ENCODE measurements at places on chromosomes 11 and 22.

- no peak for DNase-seq
These were observed 21.9 kb downstream of the NEAT1 start for GRCh38 chr11:65444314-65445051.

DNA sequence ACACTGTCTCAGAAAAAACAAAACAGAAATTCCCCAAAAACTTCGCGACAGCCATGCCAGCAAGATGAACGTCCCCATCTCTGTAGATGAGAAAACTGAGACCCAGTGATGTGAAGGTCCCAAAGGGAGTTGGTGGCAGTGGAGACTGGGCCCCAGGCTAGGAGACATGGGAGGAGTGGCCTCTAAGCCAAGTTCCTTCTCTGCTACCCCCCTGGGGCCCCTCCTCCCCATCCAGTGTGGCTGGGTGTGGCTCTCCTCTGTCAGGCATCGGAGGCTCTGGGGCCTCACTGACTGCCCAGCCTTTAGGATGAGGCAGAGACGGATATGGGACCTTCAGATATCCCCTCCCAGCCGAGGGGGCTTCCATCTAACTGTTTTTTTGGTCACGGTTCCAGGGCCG, 9.8 kb downstream of the RELT start:
- DNase-seq = no peak

DNA sequence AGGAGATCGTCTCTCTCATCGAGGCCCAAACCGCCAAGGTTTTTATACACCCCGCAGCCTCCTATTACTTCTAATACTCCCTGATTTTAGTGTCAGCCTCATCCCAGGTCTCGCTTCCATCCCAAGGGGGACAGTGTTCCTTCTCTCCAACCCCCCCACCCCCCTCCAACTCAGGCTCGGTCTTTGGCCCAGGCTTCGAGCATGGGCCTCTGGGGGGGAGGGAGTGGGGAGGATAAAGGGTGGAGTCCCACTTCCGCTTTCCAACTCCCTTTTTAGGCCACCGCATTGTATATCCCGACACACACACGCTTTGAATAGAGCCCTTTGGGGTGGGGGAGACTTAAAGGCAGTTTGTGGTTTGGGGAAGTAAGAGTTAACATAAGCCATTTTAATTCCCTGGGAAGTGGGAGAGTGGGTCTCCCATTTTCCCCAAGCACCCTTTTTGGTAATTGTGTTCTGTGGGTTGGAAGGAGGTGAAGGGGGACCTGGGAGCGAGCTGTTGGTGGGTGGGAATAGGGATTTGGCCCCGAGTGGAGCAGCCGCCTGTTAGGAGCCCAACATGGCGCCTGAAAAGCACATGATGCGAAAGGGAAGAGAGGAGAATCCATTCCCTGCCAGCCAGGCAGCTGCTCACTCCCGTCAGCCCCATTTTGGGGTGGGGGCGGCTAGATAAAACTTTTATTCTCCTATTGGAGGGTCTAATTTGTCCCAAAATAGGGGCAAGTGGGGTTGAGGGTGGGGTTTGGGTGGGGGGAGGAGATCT, 844 bp downstream of the PCF11 start:
- DNase-seq = peak; percentile 48

GRCh38 chr11:129368889-129369672, 6.6 kb upstream of the BARX2 start:
- no peak for DNase-seq

DNA sequence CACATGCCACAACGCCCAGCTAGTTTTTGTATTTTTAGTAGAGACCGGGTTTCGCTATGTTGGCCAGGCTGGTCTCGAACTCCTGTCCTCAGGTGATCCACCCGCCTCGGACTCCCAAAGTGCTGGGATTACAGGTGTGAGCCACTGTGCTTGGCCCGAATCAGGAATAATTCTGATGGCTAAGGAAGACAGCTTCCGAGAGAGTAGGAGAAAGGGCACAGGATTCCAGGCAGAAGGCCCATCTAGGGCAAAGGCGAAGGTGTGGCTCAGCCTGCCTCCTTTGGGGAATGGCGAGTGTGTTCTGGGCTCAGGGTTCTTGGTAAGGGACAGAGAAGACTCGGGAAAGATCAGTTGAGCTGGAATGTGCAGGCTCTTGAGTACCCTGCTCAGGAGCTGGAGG, 1.6 kb upstream of the SYCE3 start:
- DNase-seq = no peak

DNA sequence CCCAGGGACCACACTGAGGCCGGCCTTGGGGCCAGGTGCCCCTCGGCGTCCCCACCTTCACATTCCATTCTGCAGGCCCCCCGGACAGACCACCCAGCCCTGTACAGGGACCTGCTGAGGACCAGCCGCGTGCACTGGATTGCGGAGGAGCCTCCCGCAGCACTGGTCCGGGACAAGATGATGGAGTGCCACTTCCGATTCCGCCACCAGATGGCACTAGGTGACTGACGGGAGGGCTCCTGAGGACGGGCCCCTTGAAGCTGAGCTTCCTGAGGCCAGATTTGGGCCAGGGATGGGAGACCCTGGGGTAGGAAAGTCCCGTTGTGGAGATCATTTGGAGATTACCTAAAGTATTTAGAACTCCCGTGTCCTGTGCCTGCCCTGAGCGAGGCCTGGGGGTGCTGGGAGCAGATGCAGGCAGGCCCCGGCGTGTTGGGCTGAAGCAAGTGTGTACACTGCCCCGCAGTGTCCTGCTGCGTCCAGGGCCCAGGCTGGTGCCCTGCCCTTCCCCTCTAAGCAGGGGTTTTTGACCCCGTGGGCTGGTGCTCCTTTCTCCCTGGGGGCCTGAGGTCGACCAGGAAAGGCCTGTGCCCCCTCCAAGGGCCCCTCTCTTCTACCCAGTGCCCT, 20.0 kb downstream of the TRMU start:
- peak; percentile 71 for DNase-seq

DNA sequence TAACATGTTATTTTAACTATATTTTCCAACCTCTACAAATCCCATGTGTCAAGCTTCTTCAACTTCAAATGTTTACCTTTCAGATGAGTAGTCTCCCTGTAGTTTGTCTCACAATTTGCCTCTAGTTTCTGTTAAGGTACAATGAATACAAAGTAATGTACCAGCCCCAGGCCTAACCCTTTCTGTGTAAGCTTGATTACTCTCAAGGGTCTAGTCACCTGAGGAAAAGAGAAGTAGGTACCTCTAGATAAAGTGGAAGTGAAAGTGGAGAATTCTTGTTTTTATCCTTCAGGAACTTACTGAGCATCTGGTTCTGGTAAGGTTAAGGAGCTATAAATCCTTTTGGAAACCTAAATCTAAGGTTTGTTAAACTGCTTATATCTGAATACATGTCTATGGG, at the start of gene OR51A7:
TSS of gene OR51A7 (plus strand) at position 300 of the 400 bp plus-strand sequence. CDS start 3,587 bp downstream, outside the sequence.
- DNase-seq = no peak

DNA sequence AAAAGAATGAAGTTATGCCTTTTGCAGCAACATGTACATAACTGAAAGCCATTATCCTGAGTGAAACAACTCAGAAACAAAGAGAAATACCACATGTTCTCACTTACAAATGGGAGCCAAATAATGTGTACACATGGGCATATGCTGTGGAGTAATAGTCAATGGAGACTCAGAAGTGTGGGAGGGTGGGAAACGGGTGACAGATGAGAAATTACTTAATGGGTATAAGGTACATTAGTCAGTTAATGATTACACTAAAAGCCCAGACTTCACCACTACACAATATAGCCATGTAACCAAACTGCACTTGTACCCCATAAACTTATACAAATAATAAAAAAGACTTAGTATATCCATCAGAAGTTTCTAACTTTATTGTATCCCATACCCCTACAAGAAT, 674.1 kb upstream of the ARHGAP42 start:
- no peak for DNase-seq

- no peak for DNase-seq
These were observed 37.1 kb downstream of the ST3GAL4 start for GRCh38 chr11:126392633-126393013.
